ENCODE measurements at places on chromosomes 7 and 10.

DNA sequence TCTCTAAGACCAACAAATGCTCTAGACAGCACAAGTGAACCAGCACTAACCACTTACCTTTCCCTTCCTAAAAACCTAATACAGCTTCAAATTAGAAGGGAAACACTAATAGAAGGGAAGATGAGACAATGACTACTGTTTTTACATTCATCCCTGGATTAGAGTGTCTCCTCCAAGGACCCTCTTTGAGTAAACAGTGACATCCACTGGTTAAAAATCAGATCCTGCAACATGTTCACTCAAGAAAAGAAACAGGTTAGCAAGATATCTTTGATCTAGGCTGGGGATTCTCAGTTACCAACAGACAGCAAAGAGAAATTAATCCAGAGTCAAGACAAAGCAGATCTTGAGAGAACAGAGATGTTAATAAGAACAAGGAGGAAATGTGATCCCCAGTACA is 177.7 kb upstream of the GHITM start:
- H3K27ac ChIP-seq = no peak overlapping the region
- no peaks in the 10 kb centered on the region for H3K36me3 ChIP-seq
- no peaks in the 10 kb centered on the region for H3K4me1 ChIP-seq

- DNase-seq = no peak
- H3K27me3 ChIP-seq = no peaks in the 10 kb centered on the region
- H3K27ac ChIP-seq = no peak overlapping the region
- H3K4me3 ChIP-seq = no peak overlapping the region
- no peaks in the 10 kb centered on the region for H3K4me1 ChIP-seq
- no peaks in the 10 kb centered on the region for H3K36me3 ChIP-seq
These were observed 37.1 kb downstream of the TRUB1 start for GRCh38 chr10:114975091-114975490.

GRCh38 chr10:75303045-75303777 is 67.5 kb upstream of the COMTD1 start:
- DNase-seq = no peak
- no peak overlapping the region for H3K4me3 ChIP-seq
- no peak overlapping the region for H3K27ac ChIP-seq

- H3K4me3 ChIP-seq = no peak overlapping the region
- no peaks in the 10 kb centered on the region for H3K27me3 ChIP-seq
- H3K27ac ChIP-seq = no peak overlapping the region
- no peaks in the 10 kb centered on the region for H3K4me1 ChIP-seq
- no peak for DNase-seq
These were observed 8.0 kb downstream of the DPY19L1 start for GRCh38 chr7:35029311-35029710.

DNA sequence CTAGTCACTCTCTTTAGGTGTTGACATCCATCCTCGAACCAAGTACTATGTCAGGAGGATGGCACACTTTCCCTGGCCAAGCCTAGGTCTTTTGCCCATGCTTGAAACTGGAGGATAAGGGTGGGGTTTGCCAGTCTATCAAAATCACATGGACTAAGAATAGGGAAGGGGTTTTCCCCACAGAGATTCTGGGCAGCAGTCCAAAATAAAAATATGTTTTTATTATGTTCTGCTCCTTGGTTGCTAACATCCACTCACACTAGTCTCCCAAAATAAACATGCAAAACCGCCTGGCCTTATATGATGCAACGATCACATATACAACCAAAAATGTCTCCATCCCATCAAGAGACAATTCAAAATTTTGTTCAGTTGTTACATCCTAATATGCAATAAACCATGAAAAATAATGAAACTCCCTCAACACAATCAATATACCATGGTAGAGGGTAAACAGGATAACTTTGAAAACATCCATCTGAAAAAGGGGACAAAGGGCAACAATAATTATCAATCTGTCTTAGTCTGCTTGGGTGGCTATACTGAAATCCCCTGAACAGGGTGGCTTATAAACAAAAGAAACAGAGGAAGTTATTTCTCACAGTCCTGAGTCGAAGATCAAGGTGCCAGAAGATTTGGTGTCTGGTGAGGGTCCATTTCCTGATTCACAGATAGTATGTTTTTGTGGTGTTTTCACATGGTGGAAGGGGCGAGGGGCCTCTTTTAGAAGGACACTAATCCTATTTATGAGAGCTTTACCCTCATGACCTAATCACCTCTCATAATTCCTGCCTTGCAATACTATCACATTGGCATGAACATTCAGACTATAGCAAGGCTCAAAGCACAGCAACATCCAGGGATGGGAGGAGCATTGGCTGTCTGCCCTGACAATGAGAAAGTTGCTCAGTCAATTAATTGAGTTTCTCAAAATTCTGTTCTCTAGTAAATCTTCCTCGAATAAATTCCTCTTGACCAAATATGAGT is 159.3 kb downstream of the ETV1 start:
- H3K4me1 ChIP-seq = no peaks in the 10 kb centered on the region
- H3K27me3 ChIP-seq = no peaks in the 10 kb centered on the region
- DNase-seq = no peak

DNA sequence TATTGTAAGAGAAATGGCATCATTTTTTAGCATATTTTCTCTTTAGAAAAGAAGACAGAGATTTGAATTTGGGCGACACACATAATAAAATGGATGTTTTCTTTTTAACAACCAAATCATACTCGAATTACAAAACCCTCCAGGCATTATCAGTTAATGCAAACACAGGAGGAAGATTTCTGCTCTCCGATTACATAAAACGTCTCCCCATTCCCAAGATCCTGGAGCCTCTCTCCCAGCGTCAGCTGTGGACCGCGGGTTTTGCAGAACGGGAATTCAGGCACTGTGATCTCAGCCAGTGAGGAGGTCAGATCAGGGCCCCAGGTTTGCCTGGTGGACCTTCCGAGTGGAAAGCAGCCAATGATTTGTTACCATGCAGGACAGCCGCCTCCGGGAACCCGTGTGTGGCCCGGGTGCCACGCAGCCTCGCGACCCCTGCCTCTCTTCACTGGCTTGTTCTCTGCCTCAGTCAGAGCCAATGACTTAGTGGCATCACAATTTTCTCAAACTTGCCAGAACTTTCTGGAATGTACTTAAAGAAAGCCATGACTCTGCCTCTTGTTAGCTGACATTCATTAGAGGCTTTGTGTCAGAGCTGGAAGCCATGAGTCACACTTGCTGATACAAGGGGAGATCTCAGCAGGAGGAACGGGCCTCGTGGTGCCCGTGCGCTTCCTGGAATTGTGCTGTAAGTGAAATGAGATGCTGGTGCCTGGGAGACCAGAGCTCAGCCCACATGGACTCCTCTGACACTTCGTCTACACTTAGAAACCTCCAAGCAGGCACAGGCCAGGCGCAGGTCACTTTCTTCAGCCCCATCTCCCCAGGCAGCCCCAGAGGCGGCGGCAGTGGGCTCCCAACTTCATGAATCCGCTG is 246.1 kb downstream of the KLF6 start:
- no peaks in the 10 kb centered on the region for H3K36me3 ChIP-seq
- H3K4me1 ChIP-seq = peaks cover 19% of the 10 kb centered on the region
- DNase-seq = no peak
- no peaks in the 10 kb centered on the region for H3K27me3 ChIP-seq
- peak overlapping the region; percentile 73 for H3K27ac ChIP-seq

DNA sequence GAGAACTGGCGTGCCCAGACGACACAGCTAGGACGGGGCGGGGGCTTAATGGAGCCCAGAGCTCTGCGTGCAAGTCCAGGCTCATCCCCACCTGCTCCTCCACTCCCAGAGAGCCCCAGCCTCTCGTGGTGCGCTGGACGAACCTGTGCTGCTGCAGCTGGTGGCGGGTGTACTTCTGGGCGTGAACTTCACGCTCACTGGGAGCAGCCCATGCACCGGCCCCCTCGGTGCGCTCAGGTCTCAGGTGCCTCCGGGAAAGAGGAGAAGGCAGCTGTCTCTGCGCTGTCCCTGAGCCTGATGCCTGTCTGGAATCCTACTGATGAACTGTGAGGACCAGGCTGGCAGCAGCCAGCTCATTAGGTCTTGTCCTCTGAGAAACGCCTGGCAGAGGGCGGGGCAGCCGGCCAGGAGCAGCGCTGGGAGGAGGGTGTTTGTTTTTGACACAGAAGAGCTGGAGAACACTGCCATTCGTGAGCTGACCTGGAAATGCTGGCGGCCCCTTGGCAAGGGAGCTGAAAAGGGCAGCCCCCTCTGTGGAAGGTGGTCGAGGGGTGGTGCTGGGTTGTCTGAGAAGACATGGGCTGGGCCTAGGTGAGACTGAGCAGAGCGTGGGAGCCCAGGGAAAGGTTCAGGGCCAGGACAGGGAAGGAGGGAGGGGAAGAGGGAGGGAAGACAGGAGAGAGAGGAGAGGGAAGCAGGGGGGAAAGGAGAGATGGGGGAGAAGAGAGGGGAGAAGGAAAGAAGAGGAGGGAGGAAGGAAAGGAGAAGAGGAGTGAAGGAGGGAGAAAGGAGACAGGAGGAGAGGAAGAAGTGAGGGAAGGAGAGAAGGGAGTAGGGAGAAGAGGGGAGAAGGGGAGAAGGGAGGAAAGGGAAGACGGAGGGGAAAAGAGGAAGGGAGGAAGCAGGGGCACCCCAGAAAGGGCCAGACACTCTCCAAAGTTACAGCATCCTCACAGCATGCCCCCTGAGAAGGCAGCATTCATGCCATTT is 53.5 kb upstream of the TNS3 start:
- no peak overlapping the region for H3K4me3 ChIP-seq
- peak overlapping the region; percentile 67 for H3K27ac ChIP-seq
- peaks cover 37% of the 10 kb centered on the region for H3K4me1 ChIP-seq
- H3K27me3 ChIP-seq = no peaks in the 10 kb centered on the region
- no peaks in the 10 kb centered on the region for H3K36me3 ChIP-seq
- DNase-seq = no peak

- H3K4me1 ChIP-seq = peaks cover 16% of the 10 kb centered on the region
- H3K27ac ChIP-seq = no peak overlapping the region
- no peak overlapping the region for H3K4me3 ChIP-seq
- no peak for DNase-seq
- no peaks in the 10 kb centered on the region for H3K27me3 ChIP-seq
- no peaks in the 10 kb centered on the region for H3K36me3 ChIP-seq
These were observed 90.2 kb upstream of the KLF6 start for GRCh38 chr10:3874990-3875841.

- peaks cover 11% of the 10 kb centered on the region for H3K4me1 ChIP-seq
- H3K27ac ChIP-seq = no peak overlapping the region
- no peaks in the 10 kb centered on the region for H3K36me3 ChIP-seq
- DNase-seq = no peak
- no peak overlapping the region for H3K4me3 ChIP-seq
These were observed 733.2 kb downstream of the INHBA start for GRCh38 chr7:40969641-40970040.

DNA sequence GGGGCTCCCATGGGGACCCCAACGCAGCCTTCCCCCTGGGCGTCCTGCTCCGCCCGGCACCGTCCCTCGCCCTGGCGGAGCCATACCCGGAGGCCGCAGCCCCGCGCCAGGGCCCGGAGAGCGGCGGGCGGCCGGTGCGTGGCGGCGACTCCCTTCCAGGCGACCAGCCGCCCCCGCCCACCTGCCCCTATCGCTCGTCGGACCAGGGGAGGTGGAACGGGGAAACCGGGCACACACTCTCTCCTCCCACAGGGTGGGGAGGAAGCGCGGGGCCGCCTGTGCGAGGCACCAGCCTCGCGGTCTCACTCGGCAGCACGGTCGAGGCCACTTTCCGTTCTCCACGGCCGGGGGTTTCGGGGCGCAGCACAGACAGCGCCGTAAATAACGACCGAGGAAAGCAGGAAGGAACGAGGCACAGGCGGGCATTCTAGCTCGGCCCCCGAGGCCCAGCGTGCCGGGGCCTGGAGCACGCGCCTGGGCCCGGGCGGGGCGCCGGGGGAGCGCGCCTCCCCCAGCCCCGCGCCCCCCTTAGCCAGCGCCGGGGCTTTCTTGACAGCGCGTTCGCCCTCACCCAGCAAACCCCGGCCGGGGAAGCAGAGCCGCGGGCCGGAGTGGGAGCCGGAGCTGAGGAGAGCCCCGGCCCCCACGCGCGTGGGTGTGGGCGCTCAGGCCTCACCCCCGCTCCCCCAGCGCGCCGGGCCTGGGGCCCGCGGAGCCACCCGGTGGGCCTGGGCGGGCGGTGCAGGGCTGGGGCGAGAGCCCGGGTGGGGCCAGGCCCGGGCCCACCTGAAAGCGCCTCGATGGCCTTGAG is 936 bp downstream of the IGF2BP3 start:
- H3K36me3 ChIP-seq = no peaks in the 10 kb centered on the region
- H3K27ac ChIP-seq = no peak overlapping the region
- peaks cover 46% of the 10 kb centered on the region for H3K4me1 ChIP-seq
- DNase-seq = no peak
- peak overlapping the region; percentile 25 for H3K4me3 ChIP-seq

GRCh38 chr7:132433301-132433700 is 143.0 kb downstream of the PLXNA4 start:
- H3K27ac ChIP-seq = no peak overlapping the region
- no peaks in the 10 kb centered on the region for H3K4me1 ChIP-seq
- no peaks in the 10 kb centered on the region for H3K36me3 ChIP-seq
- H3K4me3 ChIP-seq = no peak overlapping the region
- DNase-seq = no peak

- H3K36me3 ChIP-seq = no peaks in the 10 kb centered on the region
- DNase-seq = no peak
- H3K27ac ChIP-seq = no peak overlapping the region
- H3K27me3 ChIP-seq = no peaks in the 10 kb centered on the region
- H3K4me3 ChIP-seq = no peak overlapping the region
These were observed 254.8 kb downstream of the INHBA start for GRCh38 chr7:41448104-41448503.

- no peak for DNase-seq
- H3K27me3 ChIP-seq = no peaks in the 10 kb centered on the region
- H3K4me3 ChIP-seq = peak overlapping the region; percentile 63
These were observed 1.9 kb downstream of the HIPK2 start for GRCh38 chr7:139775829-139776266.

DNA sequence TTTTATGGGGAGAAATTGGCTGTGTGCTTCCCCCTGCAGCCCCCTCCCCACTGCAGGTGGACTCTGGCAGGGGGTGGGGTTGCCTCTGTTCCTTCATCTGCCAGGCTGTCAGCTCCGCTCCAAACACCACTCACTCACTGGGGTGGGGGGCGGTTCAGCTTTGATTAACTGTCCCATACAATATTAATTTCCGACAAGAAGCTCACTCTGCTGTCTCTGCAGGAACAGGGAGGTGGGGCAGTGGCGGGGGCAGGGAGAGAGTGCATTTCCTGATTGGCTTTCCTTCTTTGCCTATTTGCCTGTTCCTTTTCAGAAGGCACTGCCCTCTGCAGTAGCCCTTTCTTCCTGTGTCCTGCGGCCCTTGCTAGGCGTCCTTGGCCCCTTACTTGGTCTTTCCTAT is 500.8 kb downstream of the PLXNA4 start:
- no peak overlapping the region for H3K4me3 ChIP-seq
- no peak for DNase-seq
- peaks cover 6% of the 10 kb centered on the region for H3K4me1 ChIP-seq
- no peak overlapping the region for H3K27ac ChIP-seq

- no peaks in the 10 kb centered on the region for H3K27me3 ChIP-seq
- H3K27ac ChIP-seq = peak overlapping the region; percentile 29
- no peak for DNase-seq
These were observed 51.6 kb downstream of the CYCS start for GRCh38 chr7:25073451-25073850.
